A673 (cell line): ENCODE measurements at places on chromosomes 3 and 15.
A peak's percentile ranks its signal among the peaks of the same experiment; 100 is the strongest.

DNA sequence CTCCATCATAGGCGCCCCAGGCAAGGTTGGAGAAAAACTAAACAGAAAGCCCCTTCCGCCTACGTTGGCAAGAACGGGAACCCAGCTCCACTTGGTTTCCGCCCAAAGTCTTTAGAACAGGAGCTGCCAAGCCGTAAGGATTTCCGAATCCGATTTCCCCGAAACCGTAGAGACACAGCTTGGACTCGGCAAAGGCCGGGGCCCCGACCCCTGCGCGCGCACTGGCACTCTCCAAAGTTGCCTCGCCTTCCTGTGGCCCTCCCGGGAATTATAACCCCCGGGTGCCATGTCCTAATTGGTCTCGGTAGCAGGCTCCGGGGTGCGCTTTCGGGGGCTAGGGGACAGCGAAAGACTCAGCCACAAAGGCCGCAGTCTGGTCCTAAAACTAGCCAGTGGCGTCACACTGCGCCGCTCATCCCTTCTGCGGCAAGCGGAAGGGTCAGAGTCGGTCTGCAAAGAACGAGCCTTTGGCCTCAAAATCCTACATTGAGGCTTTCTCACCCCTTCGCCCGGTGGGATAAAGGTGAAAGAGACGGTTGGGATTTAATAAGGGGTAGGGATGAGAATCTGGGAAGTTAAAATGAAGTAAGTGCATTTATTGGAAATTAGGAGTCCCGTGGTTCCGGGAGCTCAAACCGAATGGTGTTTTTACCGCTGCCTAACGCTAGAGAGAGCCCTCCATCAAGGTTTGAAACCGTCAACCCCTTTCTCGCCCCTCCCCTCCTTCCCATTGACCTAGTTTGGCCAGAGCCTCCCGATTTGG is 6.8 kb downstream of the BCL6 start:
- peak; percentile 90 for DNase-seq

GRCh38 chr3:194941956-194942511 is 256.4 kb downstream of the FAM43A start:
- peak; percentile 33 for DNase-seq

- no peak for DNase-seq
Observed at GRCh38 chr15:62641825-62642224, 400.7 kb upstream of the TPM1 start.

DNA sequence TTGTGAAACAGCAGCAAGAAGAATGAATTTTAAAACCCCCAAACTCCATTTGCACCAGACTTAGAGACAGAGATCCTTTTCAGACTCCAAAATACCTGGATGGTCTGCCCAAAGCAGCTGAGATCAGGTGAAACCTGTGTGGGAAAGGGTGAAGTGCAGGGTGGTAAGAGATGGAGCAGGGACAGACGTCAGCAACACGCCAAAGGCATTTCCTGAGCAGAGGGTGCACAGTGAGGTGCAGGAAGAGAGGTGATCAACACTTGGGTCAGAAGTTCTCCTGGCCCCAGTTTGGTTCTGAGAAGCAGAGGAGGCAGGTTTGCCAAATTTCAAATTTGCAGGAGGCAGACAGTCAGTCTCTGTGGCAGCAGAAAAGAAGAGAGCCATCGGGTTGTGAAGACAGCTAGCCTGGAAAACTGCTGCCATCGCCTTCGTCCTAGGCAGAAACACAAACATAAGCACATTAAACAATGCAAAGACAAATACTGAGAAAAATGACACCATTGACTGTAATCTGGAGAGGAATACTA is 9.8 kb downstream of the CCR4 start:
- DNase-seq: no peak

DNA sequence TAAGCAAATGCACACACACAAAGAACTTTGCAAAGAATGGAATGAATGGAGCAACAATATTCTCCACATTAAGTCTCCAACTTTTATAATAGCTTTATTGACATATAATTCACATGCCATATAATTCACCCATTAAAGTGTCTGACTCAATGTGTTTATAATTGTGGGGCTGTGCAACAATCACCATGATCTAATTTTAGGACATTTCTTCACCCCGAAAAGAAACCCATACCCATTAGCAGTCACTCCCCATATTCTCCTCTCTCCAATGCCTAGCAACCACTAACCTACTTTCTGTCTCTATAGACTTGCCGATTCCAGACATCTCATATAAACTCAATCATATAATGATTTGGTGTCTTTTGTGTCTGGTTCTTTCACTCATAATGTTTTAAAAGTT is 22.6 kb downstream of the VGLL4 start:
- DNase-seq: no peak

GRCh38 chr3:114093016-114093380 is 36.5 kb downstream of the QTRT2 start:
- DNase-seq: no peak

DNA sequence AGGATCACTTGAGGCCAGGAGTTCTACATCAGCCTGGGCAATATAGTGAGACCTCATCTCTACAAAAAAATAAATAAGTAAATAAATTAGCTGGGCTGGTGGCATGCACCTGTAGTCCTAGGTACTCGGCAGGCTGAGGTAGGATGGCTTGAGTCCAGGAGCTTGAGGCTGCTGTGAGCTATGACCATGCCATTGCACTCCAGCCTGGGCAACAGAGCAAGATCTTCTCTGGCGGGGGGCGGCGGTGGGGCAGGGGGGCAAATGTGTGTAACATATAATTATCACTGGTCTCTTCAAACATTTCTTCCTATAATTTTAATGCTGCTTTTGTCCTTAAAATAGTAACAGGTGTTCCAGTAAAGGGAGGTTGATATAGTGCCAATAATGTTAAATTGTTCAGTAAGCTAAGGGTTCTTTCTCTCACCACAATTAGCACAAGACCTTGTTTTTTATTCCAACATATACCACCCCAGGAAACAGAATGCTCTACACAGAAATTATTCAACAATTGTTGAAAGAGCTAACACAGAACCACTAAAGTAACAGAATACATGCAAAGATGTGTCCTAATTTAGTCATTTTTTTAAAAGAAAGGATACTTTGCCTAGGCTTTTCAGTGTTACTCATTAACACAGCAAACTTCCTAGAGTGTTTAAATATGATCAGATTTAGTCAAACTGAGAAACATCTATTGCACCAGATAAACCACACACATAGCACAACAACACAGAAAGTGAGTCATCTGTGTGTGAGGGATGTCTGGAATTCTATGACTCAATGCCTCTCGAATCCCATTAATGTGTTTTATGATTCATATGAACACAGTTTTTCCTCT is 29.1 kb downstream of the ANKRD28 start:
- DNase-seq: peak; percentile 77

DNA sequence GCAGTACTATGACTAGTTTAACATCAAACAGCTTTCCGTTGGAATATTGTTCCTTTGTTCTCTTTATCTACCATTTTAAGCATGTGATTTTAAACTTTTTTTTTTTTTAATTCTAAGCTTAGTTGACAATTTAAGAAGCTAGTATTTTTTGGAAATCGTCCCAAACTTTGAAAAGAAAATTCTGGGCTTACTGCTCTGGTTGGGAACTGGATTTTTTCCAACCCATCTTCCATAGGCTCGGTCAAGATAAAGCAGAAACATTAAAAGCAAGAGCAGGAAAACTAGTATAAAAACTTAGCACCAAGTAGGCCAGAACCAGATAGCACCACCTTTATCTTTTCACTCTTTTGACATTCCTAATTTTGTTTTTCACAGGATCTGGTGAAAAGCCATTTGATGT is 49.9 kb downstream of the TSC22D2 start:
- no peak for DNase-seq

DNA sequence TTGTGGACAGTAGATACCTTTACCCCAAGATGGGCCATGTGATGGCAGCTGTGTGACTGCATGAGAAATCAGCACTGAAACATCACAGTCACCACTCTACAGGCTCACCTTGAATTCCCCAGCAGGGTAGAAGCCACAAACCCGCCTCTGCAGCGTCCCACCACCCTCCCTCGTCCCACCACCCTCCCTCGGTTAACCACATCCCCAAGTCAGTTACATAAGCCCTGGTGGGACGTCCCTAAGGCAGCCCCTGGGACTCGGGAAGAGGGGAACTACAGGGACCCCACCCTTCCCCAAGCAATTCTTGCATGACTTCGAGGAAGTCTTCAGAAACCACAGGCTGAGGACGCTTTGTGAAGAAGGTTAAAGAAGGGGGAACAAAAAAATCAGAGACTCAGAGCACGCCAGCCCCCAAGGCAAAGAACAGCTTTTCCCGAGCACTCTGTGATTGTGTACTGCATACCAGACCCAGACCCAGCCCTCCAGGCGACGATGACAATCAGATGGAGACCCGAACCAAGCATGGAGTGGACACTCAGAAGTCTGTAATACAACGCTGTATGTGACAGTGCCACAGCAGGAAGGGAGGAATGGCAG is 60.5 kb downstream of the SH3BP5 start:
- DNase-seq: no peak

GRCh38 chr3:139111392-139112229 is 66.9 kb upstream of the PRR23C start:
- DNase-seq: peak; percentile 60

DNA sequence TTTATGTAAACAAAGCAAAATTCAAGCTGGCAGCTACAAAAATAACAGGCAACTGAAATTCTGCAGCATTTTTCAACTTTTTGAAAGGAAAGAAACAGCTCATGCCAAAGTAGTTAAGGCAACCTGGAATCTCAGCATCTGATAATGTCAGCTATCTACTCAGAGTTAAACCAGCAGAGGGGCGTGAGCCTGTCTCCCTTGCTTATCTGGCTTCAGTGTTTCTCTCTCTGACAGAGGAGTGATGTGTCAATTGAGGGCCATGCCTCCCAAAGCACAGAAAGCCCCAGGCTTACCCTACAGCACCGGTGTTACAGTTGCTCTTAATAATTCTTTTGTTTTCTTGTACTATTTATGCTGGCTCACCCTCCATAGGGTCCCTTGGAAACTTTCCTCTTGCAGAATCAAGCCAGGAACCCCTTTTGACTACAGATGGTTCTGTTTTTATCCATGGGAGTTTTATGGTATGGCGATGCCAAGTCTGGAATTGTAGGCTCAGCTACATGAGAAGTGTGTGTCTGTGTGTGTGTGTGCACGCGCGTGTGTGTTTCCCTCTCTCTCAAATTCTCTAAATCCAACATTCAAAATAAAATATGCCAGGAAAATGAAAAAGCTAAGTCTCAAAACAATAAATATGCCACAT is 7.3 kb downstream of the TMEM212 start:
- no peak for DNase-seq
